ENCODE measurements at places on chromosomes 6 and 20. TPM values are rescaled to one million over a fixed set of nuclear protein-coding genes. Genes with fewer than 3 reads are reported as not detected.

The TGM2 gene
- total RNA-seq: not detected

The ECT2L gene
- not detected for total RNA-seq

The ENPP1 gene
- total RNA-seq: 0.20 TPM

The ENPP5 gene
- 0.40 TPM for total RNA-seq

The SLC24A3 gene
- total RNA-seq: not detected

The HLA-DPA1 gene
- total RNA-seq: 27.6 TPM

The FLRT3 gene
- total RNA-seq: not detected

The CYP24A1 gene
- not detected for total RNA-seq

The UBE2C gene
- 149 TPM for total RNA-seq

The MMUT gene
- total RNA-seq: 11.9 TPM

The PRPF6 gene
- total RNA-seq: 55.5 TPM

The SLC17A9 gene
- total RNA-seq: 78.7 TPM

The TMEM217 gene
- total RNA-seq: 4.0 TPM

The MYCT1 gene
- not detected for total RNA-seq

The HS3ST5 gene
- total RNA-seq: not detected

The GABRR1 gene
- not detected for total RNA-seq

The MRPS18A gene
- 52.9 TPM for total RNA-seq

The SLPI gene
- not detected for total RNA-seq

DNA sequence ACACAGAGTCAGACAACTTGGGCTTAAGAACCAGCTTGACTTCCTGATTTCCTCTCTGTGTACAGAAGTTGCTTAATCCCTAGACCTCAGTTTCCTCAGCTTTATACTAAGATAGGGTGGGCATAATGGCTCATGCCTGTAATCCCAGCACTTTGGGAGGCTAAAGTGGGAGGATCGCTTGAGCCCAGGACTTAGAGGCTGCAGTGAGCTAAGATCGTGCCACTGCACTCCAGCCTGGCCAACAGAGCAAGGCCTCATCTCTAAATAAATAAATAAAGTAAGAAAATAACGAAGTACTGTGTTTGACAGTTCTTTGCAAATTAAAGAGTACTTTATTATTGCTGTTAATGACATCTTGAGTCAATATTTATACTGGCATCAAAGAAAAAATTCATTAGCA, 41.7 kb downstream of the CNKSR3 start:
- no peak for DNase-seq

GRCh38 chr6:117483004-117483644, 650 bp downstream of the DCBLD1 start:
- peak; percentile 13 for DNase-seq

DNA sequence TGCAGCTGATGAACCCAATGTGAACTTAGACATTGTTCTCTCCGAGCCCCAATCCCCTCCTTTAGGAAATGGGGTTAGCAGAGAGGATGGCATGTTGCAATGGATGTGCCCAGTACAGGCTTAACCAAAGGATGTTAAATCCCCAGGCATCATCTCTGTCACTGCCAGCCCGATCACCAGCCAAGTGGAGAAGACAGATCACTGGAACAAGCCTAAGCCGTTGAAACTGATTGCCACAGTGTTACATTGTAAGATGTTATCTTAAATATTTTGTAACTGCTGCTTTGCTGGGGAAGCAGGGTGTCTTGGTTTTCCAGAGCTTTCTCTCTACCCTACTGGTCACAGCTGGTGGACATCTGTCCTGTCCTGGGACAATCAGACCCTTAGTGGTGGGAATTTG, 783.4 kb upstream of the CHD6 start:
- no peak for DNase-seq

- DNase-seq: peak; percentile 77
Observed at GRCh38 chr20:2742934-2743559, 50.5 kb downstream of the EBF4 start.

GRCh38 chr6:81772741-81773140, 20.3 kb upstream of the TENT5A start:
- peak; percentile 37 for DNase-seq

- no peak for DNase-seq
Observed at GRCh38 chr6:11497881-11498280, 39.7 kb upstream of the TMEM170B start.

- no peak for DNase-seq
Observed at GRCh38 chr6:18216411-18216810, 47.9 kb downstream of the DEK start.

DNA sequence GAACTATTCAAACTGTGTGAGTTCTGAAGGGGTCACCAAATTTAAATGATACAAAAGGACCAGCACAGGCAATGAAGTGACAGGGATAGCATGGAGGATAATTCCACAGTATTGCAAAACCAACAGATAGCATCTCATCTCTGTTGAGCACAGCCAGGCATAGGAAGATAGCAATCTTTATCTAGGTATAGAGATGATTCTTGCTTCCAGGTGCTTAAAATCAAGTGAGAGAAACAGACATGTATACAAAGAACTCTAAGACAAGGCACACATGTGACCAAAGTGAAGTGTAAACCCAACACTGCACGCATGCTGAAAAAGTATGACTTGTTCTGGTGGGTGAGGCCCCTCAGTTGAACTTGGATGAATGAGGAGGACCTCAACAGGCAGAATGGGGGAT, 48.4 kb upstream of the ARMC2 start:
- DNase-seq: no peak

- DNase-seq: no peak
Observed at GRCh38 chr6:2216794-2217383, 28.5 kb downstream of the GMDS start.

DNA sequence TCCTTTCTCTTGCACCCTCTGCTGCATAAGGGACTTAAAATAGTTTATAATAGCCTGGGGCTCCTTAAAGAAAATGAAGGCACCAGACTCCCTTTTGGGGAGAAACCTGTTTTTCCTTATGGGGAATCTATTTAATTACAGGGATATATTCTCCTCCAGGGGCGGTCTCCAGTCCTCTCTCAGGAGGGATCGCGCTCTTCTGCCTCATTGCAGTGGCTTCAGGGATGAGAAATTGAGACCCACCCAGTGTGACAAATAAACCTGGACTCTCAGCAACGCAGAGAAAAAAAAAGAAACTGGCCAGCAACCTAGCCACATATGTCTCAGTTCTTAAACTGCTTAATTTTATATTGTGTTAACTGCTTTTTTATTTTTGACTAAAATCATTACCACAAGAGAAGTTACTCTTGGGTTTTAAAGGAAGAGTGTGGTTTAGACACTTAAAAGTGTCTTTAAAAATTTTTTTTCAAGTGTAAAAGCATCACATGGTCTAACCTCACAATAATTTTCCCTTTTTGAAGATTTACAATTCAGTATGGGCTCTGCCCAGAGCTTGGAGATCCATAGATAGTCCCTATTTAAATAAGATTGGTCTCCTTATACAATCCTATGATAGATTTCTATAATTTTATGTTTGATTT, 11.7 kb upstream of the GOPC start:
- no peak for DNase-seq

GRCh38 chr6:3939964-3940363, 90.8 kb downstream of the FAM50B start:
- DNase-seq: no peak

DNA sequence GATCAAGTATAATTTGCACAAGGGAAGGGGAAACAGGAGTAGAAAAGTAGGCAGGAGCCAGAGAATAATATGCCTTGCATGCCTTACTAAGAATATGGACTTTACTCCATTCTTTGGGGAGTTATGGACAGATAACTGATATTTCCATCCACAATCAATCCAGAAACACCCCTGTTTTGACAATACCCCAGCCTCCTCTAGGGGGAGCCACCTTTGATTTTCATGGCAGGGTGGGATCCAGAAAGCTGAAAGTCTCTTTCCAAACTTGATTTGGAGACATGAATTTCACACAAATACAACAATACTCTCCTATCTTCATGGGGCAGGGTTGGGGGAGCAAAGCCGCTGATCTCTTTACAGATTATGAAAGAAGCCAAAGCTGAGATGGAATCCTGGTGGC, 404.1 kb downstream of the FOXA2 start:
- peak; percentile 1 for DNase-seq

GRCh38 chr20:50569864-50570836, 60.0 kb downstream of the PTPN1 start:
- DNase-seq: peak; percentile 71

DNA sequence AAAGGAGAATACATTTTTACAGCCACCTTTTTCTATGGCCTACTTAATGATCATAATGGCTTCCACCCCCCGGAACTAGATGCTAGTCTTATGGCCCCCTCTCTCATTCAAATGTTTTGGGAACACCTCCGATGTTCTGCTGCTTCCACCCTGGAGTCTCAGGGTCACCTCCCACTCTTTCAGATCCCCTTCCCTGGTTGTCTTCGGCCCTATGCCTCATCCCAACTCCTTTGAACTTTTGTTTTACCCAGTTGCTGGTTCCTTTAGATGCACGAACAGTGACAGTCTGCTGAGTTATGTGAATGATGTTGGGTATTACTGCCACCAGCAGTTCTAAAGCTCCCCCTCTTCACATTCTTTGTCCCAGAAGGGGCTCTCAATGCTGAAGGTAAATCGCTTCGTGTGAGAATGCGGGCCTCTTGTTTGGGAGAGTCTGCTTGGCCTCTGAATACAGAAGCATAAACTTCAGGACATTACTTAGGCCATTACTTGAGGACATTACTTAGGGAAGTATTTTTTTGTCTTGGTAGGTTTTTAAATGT, 309.1 kb downstream of the SOX4 start:
- DNase-seq: no peak

- DNase-seq: no peak
Observed at GRCh38 chr20:33863440-33864323, 52.5 kb downstream of the CHMP4B start.
